Hematopoietic multipotent progenitor cell treated with erythropoietin and hydrocortisone succinate and interleukin-3 and kit ligand, for 8 days (in vitro differentiated cells): ENCODE measurements at places on chromosomes 5 and 9.
A peak's percentile ranks its signal among the peaks of the same experiment; 100 is the strongest.

- no peak for DNase-seq
These were observed 43.6 kb upstream of the ABCA1 start for GRCh38 chr9:104971511-104971910.

DNA sequence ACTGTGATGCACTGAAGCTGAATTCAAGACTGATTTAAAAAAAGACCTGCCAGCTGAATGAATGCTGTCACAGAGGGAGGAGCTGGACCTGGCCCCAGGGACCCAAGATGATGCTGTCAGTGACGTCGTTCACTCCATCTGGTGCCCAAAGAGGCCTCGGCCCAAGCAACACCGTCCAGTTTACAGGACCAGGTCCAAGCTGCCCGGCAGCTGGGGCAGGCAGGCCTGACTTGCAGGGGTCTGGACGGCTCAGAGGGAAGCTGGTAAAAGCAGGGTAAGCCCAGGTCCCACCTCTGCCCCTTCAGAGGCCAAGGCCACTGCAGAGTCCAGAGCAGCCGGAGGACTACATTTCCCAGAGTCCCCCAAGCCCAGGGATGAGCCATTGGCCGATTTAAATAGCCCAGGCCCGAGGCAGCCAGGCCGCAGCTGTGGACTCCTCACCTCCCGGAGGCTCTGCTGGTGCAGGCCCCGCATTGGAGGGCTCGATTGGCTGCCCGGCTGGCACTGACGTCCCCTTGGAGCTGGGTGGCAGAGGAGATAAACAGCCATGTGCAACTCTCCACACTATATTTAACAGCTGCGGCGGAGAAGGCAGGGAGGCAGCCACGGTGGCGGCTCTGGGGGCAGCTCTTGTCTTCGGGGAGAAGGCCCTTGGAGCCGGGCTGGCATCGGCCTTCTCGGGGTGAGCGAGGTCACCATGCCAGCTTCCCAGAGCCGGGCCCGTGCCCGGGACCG is at the start of gene PLPP7:
PLPP7 (plus strand) TSS at position 423 of the 735 bp plus-strand sequence; CDS start at position 698, 275 bp downstream.
- DNase-seq: peak; percentile 40

DNA sequence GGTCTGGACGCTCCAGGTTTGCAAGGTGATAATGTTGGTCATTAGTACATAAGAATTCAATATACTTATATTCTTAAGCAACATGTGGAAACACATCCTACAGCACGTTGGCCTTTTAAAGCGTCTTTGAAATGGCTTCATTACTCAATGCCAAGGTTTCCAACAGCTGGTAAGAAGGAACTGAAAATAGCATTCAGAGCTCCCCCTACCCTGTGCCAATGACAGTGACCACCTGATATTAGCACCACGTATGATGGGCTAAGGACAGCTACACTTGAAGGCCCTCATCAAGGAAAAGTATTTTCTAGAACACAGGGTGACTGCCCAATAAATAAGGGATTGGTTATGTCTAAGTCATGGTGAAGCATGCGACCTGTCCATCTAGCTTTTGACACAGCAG is 9.9 kb downstream of the ZNF622 start:
- no peak for DNase-seq

- DNase-seq: no peak
These were observed 10.9 kb upstream of the IL3 start for GRCh38 chr5:132049559-132049958.

DNA sequence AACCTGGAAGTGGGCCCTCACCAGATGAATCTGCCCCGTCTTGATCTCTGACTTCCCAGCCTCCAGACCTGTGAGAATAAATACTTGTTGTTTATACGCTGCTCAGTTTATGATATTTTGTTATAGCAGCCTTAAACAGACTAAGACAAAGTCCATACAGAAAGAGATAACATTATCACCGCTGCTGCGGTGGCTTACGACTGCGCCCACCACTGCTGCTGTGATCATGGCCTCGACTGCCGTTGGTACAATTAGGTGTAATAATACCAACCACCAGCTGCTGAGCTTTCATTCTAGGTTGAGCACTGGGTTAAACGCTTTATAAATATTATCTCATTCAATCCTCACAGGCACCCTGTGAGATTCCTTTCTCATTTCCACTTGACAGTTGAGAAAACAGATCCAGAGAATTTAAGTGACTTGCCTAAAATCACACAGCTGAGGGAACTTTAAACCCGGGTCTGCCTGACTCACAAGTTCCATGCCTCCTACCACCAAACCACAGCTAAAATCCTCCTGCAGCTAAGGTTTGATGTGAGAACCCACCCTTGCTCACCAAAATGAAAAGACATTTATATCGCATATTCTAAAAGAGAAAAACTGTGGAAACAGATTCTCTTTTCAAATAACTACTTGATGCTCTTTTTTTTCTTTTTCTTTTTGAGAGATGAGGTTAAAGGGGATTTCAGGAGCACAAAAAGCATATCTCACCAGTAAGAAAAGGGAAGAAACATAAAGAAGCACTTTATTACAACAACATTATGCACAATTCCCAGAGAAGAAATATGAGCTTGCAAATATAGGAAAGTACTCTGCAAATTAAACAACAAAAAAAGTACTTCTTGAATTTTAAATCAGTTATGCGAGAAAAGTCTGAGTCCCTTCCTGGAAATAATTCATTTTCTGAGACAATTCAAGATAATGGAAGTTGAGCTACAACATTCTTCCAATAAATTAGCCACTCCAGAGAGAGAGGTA is 23.9 kb downstream of the GOLM1 start:
- no peak for DNase-seq

- DNase-seq: peak; percentile 58
These were observed 13.0 kb upstream of the ABLIM3 start for GRCh38 chr5:149128023-149128875.

DNA sequence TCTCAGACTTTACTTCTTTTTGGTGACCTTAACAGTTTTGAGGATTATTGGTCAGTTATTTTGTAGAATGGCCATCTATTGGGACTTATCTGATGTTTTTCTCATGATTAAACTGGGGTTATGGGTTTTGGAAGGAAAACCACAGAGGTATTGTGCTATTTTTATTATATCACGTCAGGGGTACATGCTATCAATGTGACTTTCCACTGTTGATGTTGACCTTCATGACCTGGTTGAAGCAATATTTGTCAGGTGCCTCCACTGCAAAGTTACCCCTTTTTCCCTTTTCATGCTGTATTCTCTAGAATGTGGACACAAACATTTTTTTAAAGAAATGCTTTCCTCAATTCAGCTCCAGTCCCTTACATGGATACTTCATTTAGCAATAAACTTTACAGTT is 152.8 kb upstream of the TSLP start:
- DNase-seq: no peak

- DNase-seq: no peak
These were observed 90.2 kb upstream of the SH3PXD2B start for GRCh38 chr5:172544371-172545095.

DNA sequence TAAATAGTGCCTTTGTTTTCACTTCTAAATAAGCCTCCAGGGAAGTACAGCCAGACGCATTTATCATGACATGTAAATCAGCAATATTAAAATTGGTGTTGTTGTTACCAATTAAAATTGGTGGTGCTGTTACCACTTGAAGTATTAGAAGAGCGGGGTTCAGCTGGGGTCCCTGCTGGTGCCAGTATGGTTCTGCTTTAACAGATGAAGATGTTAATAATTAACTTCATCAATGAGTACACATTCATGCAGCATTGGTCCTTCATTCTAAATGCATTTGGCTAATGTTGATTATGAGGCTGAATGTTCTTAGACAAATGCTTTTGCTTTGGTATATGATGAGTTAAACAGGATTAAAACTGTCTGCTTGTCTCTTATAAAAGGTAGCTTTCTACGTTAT is 67.6 kb upstream of the TMC1 start:
- DNase-seq: no peak

DNA sequence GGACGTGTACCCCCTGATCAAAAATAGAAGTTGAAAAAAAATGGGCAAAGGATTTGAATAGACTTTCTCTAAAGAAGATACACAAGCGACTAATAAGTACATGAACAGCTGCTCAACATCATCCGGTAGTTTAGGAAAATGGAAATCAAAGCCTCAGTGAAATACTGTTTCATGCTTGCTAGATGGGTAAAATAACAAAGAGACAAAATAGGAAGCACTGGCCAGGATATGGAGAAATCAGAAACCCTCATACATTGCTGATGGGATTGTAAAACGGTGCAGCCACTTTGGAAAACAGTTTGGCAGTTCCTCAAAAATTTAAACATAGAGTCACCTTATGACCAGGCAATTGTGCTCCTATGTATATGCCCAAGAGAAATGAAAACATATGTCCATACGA is 65.0 kb upstream of the SUB1 start:
- DNase-seq: no peak

GRCh38 chr9:76609285-76610010 is 150.5 kb downstream of the GCNT1 start:
- DNase-seq: no peak

- DNase-seq: no peak
These were observed 20.5 kb upstream of the BHMT start for GRCh38 chr5:79091064-79091463.

DNA sequence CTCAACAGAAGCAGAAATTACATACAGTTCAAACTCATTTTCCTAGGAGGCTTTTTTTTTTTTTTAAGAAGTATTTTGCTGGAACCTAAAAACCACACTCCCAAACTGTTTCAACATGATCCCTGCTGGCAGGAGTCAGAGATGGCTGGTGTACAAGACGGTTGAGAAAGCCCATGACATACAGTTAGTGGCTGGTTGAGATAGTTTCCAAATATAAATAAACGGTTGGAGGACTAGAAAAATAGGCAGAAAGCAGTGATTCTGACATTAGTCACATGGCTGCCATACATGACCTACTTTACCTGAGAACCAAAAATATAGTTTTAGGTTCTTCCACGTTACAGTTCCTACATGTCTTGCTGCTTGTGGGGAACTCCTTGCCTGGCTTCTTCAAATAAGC is 31.7 kb upstream of the BASP1 start:
- DNase-seq: no peak

DNA sequence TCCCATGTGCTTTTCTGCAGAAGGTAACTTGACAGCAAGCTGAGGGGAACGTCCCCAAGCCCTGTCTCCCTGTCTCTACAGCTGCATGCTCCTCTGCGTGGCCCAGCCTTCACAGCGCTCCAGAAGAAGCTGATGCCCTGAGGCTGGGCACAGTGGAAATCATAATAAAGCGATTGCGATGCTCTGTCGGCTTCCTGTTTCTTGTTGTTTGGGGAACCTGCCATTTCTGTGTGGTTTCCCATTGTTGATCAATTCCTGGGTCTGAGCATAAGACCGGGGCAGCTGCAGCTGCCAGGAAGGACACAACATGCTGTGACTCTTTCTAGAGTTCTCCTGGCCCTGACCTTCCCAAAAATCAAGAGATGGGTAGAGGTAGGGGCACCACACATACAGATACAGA is 7.2 kb upstream of the DNAJB5 start:
- no peak for DNase-seq

DNA sequence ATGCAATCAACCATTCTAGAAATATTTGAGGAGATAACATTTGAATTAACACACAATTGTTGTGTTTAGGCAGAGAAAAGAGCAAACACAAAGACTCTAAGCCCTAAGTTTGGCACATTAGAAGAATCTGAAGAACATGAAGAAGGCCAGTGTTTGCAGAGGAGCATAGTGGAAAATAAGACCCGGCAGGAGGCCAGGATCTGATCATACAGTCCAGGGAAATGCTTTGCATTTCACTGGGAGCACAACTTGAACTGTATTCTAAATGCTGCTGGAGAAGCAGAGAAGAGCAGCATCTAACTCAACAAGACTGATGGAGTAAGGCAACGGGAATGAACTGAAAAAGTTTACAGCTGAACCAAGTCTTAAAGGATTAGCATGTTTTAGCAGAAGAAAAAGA is 463.4 kb downstream of the ZNF608 start:
- no peak for DNase-seq

DNA sequence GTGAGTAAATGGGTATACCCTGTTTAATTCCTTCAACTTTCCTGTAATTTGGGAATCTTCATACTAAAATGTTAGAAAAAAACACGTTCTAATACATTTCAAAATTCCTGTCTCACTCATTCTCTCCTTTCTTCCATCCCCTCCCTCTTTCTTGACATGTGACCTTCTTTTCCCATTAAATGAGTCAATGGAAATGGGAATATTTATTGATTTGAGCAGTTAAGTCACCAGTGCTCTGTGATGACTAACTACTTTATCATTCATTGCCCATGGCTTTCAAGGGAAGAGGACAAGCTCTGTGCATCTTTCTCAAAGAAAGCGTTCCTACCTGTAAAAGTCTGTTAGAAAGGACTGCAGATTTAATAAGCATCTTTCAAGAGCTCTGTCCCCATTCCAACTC is 144.4 kb upstream of the MAP3K1 start:
- DNase-seq: no peak

DNA sequence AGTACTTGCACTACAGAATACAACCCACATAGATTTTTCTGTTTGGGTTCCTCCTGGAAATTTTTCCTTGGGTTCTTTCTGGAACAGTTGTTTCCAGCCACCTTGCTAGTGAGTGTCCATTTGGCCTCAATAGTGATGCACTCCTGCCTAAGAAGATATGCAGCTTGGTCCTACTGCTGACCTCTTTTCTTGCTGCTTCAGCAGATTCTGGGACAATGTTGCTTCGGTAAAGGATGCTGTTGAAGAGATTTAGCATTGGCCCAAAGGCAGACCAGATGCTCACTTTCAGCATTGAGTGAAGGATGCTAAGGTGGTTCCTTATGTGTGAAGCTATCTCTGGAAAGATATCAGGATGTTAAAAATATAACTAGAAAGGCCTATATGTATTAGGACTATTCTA is 86.2 kb upstream of the SMC5 start:
- DNase-seq: no peak

DNA sequence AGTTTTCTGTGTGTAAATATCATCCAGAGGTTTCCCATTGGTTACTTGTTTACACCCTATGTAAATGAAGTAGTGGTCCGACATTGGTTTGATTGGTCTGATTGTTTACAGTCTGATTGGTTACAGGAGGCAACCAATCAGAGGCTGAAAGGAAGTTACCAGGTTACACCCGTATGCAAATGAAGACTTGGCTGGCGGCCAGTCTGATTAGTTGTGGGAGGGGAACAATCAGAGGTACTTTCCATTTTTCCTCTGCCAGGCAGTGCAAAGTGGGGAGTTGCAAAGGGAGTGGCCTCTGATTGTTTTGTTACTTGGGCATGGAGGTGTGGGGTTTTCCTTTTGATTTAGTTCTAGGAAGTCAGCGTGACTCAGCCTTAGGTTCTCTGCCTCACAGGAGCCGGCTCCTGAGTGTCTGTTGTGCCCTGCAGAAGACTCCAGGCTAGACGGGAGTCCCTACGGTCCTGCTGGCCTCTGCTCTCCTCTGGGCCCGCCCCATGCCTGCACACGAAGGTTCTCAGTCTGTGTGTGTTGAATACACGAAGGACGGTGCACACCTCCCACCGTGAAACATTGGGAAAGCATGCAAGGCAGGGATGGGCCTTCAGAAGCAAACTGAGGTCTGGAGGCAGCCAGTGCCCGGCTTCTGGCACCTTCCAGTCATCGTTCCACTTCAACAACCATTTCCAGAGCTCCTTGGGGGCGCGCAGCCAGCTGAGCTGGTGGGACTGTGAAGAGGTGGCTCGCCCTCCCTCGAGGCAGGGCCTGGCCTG is 42.9 kb downstream of the OLFM1 start:
- DNase-seq: peak; percentile 58
